CD4-positive, alpha-beta T cell treated with Interleukin-10 for 1 hour (primary cell): ENCODE measurements at places on chromosomes 16 and 17.

- DNase-seq: no peak
These were observed 24.0 kb downstream of the USP31 start for GRCh38 chr16:23125277-23125676.

GRCh38 chr17:74392848-74393247 is 25.5 kb downstream of the GPR142 start:
- DNase-seq: no peak

GRCh38 chr17:51091635-51092034 is 29.0 kb downstream of the SPAG9 start:
- no peak for DNase-seq

- DNase-seq: no peak
These were observed 2.5 kb downstream of the AQP8 start for GRCh38 chr16:25219070-25219737.

DNA sequence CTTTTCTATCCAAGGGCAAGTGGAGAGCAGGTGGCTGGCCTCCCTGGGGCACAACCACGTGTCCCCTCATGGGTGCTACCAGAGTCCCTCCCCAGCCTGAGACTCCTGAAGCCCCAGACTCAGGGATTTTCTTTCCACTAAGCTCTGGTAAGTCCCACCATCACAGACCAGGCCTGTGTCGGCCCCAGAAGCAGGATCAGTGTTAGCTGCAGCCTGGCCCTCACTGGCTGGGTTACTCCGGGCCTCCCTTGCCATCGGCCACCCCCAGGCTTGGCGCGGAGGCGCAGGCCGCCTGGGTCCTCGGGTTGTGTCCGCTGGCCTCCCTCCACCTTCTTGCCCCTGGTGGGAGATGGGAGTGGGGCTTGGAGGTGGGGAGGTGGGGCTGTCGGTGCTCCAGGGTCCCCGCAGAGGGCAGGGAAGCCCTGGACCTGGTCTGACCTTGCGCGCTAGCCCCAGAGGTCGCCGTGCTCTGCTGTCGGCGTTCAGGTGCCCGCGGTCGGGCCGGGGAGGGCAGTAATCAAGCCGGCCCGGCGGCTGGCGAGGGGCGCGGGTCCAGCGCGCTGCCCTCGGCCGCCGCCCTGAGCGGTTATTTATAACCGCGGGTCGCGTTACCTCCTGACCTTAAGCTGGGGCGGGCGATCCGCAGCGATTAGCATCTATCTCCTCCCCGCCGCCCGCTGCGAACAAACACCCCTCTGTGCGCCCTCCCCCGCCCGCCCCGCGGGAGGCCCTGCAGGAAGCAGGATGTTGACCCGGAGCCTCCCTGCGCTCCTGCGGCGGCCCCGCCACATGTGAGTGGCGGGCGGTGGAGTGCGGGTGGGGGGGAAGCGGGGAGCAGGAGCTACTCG is 78.1 kb upstream of the TOB1 start:
- DNase-seq: peak; percentile 81

GRCh38 chr16:48110982-48111381 is 44.8 kb downstream of the ABCC12 start:
- DNase-seq: no peak

DNA sequence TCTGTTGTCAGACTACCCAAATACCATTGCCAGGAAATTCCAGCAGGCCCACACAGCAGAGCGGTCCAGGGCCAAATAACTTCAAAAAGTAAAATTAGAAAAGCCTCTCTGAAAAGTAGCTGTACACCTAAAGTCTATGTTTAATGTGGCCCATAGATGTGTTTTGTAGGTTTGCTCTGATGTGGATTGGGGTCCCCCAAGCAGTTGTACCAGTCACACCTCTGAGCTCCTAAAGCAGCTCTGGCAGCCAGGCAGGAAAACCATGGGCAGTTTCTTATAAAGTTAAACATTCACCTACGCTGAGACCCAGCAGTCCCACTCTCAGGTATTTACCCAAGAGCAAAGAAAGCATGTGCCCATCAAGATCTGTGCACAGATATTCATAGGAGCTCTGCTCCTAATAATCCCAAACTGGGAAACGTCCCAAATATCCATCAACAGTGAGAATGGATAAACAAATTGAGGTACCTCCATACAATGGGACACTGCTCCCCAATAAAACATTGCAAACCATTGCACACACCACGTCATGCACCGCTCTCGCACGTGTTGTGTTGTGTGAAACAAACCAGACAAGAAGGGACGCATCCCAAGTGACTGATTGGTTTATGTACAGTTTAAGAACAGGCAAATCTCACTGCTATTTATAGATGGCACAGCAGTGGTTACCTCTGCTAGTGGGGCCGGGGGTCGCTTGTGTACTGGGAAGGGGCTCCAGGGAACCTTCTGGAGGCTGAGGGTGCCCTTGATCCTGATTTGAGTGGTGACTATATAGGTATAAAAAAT is 15.8 kb upstream of the PRM1 start:
- no peak for DNase-seq

DNA sequence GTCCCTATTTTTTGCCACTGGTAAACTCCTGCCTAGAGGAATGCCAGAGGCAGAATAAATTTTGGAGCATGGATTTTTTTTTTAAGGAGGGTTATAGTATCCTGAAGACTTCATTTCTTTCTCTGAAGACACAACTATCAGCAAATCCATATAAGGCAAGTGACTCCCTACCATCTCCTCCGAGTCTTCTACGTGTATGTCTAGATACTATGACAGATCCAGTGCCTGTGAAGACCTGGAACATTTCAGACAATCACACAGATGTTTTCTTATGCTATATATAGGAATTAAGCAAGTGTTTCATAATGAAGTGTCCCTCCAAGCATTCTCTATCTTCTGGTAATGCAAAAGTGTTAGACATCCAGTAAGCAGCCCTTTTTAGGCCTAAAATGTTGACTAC is 255.5 kb upstream of the TBX2 start:
- no peak for DNase-seq

DNA sequence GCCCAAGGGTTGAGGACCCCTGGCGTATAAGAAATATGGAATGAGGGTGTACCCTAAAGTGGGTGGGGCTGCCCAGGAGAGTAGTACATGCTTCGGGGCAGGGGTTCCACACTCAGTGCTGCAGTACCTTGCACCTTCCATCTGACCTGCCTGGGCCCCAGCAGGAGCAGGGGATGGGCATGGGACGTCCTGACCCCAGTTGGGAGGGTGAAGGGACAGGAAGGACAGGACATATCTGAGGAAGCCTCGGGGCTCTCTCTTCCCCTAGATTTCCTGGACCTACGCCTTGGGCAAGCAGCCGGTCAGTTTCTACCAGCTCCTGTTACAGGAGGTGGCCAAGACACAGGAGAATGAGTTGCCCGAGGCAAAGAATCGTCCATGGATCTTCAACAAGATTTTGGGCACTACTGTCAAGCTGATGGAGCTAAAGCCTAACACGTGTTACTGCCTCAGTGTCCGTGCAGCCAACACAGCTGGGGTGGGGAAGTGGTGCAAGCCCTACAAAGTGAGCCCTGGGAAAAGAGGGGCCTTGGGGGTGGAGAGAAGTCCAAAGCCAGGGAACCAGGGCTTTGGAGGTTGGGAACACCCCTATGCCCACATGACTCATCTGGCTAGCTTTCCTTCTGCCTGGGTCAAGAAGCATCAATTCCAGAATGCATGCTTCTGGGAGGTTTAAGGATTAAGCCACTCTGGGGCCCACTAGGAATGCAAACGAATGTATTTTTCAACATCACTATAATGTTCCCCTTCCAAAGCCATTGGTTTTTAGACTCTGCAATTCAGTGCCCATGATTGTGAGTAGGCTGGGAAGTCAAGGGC is 7.9 kb downstream of the FNDC8 start:
- no peak for DNase-seq

DNA sequence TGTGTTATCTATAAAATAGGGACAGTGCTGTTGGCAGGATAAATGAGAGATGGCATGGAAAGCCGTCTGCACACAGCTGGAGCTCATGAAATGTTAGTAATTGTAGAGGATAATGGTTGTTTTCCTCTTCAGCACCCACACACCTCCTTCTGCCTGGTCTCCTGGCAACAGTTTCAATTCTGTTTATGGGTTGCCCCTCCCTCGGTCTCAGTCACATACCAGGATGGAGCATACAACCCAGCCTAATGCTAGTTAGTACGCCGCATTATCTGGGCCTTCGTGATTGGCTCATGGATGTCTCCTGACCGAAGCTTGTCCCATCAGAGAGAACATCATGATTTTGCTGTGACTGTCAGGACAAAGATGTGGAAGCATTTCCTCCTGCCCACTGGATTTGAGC is 126.2 kb upstream of the WSCD1 start:
- no peak for DNase-seq

DNA sequence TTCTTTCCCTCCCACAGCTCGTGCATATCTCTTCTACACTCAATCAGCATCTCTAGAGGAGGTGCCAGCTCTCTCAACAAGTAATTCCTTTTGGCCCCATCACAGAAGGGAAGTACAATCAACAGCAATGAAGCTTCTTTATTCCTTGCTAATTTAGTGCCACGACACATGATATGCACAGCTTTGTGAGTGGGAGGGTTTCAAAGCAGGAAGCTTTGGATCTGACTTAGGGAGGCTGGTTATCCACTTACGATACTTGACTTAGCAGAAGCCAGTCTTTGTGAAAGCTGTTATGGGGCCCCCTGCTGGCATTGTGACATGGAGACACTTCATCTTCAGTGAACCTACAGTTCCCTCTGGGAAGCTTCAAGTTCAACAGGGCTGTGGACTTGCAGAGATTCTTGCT is 81.0 kb downstream of the TMEM100 start:
- DNase-seq: peak; percentile 27

- DNase-seq: no peak
These were observed 3.5 kb upstream of the SPATA2L start for GRCh38 chr16:89705006-89705405.

- DNase-seq: peak; percentile 89
These were observed at the start of gene TEX2 for GRCh38 chr17:64263000-64263766. Gene TEX2 (minus strand): TSS chr17:64263260. CDS start chr17:64214217, 49,043 bp downstream.

GRCh38 chr16:54647216-54647615 is 283.4 kb upstream of the IRX5 start:
- no peak for DNase-seq

DNA sequence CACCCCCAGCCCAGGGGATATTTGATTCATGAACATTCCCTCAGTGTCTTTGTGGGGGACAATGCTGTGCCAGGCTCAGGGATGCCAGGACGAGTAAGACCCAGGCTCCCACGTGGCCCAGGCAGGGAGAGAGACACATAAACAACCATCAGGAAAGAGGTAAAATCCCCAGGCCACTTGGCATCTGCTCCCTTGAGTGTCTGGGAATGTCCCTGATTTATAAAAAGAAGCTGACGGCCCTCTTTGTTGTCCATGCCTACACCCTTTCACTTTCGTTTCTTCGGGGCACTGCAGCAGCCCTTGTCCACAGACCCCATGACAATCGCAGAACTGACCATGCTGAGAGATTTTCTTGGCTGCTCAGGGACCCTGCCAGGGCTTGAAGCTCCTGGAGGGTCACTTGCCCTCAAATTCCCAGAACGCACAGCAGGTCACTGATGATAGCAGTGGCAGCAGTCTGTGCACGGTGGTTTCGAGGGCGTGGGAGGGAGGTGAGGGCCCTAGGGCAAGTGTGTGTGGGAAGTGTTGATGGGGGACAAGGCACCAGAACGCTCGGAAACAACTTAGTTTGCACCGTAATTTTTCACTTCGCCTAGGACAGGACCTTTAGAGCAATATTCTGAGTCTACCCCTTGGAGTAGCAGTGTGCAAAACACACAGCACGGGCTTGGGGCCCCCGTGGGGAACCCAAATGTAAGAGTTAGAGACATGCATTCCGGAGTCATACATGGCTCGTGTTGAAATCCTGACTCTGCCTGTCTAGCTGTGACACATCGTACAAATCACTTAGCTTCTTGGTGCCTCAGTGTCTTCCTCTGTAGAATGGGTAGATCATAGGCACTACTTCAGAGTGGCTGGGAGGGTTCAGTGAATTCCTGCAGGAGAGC is 4.7 kb downstream of the NOD2 start:
- peak; percentile 68 for DNase-seq

- no peak for DNase-seq
These were observed 129.1 kb downstream of the MYO1D start for GRCh38 chr17:32747856-32748255.

DNA sequence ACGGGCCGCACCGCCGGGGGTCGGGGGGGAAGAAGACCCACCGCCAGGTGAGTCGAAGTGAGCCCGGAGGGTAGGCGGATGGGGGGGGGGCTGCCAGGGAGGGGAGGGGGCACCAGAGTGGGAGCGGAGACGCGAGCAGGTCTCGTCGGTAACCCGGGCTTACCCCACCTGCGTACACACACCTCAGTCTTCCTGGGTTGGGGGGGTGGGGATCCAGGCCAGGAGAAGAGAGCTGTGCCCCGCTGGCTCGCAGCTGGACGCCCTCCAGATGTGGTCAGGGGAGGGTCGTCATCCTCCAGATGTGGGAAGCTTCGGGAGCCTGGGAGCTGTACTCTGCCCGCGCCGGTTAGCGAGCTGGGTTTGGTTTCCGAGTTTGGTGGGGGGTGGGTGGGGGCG is 1.2 kb downstream of the CACNA1G start:
- no peak for DNase-seq

DNA sequence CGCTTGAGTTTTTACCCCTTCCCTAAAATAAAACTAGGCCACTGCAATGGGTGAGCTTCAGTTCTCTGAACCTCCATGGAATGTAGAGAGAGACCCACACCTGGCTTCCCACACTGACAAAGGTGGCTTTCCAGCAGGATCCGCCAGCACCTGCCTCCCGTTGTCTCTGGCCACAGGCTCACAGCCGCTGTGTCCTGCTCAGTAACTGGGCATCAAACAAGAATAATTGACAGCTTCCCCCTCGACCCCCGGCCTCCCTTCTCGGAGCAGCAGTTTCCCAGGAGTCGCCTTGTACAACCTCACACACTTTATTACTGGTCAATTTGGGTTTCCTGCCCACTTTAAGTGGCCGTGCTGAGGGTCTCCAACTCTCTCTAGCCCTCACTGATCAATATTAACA is 586.1 kb upstream of the PSMD7 start:
- no peak for DNase-seq

DNA sequence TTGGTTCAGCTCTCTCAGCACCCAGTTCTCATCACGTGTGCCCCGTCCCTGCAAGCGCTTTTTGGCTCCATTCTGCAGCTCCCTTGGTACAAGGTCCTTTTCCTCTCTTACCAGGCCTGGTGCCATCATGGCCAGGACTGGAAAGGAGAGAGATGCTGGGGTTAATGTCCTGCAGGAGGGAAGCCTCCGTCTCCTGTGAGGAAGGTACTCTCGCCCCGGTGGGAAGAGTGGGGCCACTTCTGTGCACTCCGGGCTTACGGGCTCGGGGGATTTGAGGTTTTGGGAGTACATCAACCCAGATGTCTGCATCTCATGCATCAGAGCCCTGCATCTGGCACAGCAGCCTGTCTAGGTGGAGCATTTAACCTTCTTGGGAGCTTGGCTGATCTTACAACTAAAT is 10.1 kb downstream of the CTRB2 start:
- DNase-seq: no peak

GRCh38 chr16:80303691-80304090 is 237.1 kb upstream of the DYNLRB2 start:
- DNase-seq: no peak
